Urothelium cell line (cell line): ENCODE measurements at places on chromosomes 3 and 15.

DNA sequence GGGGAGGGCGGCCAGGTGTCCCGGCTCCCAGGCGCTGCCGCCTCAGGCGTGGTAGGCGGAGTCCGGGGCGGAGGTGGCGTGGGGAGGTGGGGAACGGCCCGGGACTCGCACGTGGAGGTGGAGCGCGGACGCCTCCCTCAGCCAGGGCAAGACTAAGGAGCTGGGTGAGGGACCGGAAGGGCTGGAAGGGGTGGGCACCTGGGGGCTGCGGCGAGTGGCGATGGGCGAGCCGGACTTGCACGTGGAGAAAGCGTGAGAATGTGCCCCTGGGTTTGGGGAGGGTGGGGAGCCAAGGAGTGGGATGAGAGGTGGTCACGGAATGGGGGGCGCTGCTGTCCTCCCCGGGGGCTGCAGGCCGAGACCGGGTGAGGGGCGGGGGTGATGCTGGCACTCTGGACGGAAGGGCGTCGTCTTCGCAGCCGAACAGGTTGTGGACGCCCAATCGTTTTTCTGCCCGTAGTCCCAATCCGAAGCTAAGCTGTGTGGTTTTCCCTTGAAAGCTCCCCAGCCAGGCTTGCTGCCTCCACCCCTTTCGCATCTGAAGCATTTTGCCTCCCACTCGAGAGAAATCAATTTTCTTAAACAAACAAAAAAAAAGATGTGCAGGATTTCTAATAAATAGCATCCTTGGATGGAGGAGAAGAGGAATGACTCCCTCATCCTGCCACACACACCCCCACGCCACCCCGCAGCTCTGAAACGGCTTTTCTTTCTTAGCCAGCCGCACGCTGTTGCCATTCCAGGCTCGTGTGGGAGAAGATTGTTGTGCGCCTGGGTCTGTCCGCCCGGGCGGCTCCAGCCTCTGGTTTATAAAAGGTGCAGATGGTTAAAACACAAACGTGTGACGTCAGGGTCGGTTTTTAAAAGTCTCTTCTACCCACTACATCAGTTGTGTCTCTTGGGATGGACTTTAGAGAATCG is 62.5 kb upstream of the ANKRD28 start:
- DNase-seq, result peak; percentile 81

- no peak for DNase-seq
Observed at GRCh38 chr15:59688423-59688781, 718 bp downstream of the BNIP2 start.

DNA sequence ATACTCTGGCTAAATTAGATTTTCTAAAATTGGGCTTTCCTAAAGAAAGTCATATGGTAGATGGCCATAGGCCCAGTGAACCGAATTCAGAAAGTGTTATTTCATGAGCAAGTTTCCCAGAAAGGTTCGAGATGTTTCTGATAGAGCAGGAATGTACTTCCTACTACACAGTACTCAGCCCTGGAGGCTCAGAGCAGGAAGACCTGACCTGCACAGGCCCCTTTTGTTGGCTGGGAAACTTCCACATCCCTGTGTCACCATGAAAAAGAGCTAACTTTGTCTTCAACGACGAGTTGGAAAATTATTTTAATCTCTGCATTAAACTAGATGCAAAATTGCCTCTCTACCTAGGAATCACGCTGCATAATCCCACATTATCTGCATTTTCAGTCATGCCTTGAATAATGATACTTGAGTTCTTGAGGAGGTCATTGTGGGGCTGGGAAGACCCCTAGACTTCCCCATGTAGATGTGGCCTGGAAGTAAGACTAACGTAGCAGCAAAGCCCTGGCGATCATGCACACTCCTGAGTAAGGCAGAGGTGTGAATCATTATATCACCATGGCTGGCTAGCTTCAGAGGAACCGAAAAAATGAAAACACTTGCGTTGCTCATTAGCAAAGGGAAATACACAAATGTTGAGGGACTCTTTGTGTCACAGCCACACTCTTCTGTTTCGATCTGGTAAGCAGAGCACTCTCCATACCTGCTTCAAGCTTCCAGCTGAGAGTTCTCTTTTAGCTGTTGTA is 47.1 kb downstream of the CMTM7 start:
- no peak for DNase-seq

GRCh38 chr3:128378631-128379347 is 87.9 kb downstream of the DNAJB8 start:
- no peak for DNase-seq

- no peak for DNase-seq
Observed at GRCh38 chr3:55720614-55721013, 233.5 kb upstream of the WNT5A start.

DNA sequence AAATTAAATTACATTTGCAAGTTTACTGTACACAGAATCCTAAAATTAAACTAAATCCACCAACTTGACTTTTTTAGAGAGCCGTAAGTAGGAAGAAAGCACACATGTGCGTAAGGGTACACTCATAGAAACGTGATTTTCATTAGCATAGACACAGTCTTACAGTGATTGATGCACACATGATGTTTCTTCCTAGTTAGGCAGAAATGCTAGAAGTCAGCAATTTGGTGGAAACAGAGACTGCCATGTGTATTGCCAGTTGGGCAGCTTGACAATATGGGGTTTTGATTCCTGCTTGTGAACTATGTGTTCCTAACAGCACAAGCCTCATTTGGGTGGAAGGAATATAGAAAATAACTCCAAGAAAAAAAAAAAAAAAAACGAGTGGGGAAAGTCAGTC is 878.5 kb downstream of the ROBO1 start:
- DNase-seq, result no peak

DNA sequence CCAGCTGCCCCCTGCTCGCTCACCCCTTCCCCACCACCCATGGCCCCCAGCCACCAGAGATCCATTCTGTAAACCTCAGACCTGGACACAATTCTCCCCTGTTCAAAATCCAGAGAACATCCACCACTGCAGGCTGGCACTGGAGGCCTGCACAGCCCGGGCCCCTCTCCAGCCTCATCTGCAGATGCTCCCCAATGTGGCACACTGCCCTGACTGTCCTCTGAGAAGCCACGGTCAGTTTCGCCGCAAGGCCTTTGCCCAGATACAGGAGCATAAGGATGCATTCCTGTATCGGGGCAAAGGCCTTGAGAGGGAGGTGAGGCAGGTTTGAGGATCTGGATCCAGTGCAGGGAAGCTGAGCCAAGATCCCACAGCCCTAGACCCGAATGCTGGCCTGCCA is 175.4 kb upstream of the LINGO1 start:
- no peak for DNase-seq

- peak; percentile 34 for DNase-seq
Observed at GRCh38 chr15:35289024-35289617, 204.0 kb upstream of the NANOGP8 start.

- DNase-seq, result peak; percentile 79
Observed at GRCh38 chr3:121995161-121996137, 26.6 kb downstream of the ILDR1 start.

GRCh38 chr15:51155891-51156290 is 61.2 kb upstream of the TNFAIP8L3 start:
- DNase-seq, result no peak

GRCh38 chr3:133991637-133992036 is 38.1 kb downstream of the SLCO2A1 start:
- no peak for DNase-seq

GRCh38 chr15:69056365-69056764 is 41.9 kb downstream of the NOX5 start:
- no peak for DNase-seq

DNA sequence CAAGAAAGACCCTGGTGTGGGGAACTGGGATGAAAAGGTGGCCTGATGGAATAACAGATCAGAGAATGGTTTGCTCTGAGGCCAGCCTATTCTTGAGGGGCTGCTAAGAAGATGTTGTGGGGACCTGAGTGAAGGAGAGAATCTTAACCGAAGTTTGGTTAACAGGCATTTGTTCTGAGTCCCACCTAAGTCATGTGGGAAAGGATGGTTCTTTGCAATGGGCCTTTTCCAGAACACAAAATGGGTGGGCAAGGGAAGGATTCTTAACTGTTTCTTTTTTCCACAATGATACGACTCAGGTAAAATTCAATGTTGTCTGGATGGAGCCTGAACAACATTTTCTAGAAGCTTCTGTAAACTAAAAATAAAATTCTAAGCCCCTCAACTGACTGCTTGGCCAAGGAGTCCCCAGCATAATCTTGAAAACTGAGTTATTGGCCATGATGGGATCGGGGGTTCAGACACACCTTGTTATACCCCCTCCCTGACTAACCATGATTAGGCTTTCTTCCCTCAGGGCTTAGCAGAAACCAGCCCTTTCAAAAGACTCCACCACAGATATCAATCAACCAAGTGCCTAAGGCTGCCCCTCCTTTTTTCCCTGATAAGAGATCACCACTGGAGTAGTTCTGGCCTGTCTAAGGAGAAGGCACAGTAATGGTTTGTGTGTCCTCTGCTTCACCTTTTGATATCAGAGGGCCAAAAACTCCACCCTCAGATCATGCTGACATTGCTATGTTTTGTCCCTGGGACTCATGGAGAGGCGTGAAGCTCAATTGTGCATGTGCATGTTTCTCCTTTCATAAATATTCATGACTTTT is 30.1 kb downstream of the SCN11A start:
- DNase-seq, result no peak

- DNase-seq, result no peak
Observed at GRCh38 chr3:188316021-188316722, 162.2 kb downstream of the LPP start.

GRCh38 chr15:64247906-64248541 is 85.2 kb upstream of the PPIB start:
- peak; percentile 86 for DNase-seq

DNA sequence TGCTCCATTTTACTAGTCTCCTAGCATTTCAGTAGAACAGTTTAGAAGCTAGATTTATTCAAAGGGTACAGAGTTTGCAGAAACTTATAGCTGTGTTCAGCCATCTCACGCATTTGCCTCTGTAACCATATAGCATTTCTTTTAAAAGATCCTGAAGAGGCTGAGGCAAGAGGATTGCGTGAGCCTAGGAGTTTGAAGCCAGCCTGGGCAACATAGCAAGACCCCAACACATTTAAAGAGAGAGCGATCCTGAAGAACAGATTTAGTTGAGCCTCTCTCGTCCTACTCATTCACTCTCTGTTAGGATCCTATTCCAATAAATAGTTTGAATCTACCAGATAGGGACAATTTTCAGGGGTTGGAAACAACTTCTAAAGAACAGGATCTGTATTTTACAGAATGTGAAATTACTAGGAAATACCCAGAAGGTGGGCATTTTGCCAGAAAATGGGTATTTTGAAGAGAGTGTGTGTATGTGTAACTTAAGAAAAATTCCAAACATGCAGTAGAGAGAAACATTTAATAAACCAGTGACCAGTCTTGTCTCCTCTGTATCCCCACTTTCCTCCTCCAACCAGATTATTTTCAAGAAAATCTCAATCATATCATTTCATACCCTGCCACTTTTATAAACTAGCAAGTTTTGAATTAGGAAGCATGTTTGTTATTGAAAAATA is 4.5 kb downstream of the EIF3J start:
- peak; percentile 11 for DNase-seq

DNA sequence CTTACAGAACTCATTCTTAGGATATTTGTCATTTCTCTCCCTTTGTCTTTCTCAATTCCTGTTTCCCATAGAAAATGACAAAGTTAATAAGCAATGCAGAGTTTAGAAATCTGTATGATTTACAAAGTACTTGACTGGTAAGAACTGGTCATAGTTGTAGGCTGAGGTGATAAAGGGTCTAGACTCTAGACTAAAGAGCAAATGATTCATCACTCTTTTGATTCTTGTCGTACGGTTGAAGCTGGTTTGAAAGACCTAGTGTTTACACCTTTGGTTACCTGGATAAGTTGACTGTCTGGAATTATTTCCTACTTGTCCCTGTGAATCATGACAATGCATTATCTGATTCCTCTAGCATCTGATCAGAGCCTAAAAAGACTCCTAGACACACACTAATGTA is 58.9 kb upstream of the TP63 start:
- DNase-seq, result no peak

- DNase-seq, result no peak
Observed at GRCh38 chr3:179265875-179266274, 15.0 kb upstream of the KCNMB3 start.

GRCh38 chr3:9809615-9810432 is at the start of gene TTLL3:
TSS of gene TTLL3 (plus strand) at chr3:9810262. CDS start at chr3:9810662, 400 bp downstream.
- DNase-seq, result no peak

- no peak for DNase-seq
Observed at GRCh38 chr15:48650931-48651330, 5.4 kb upstream of the FBN1 start.
